Anterior cingulate cortex (tissue), 58 donors: ENCODE measurements at places on chromosomes 6 and 20.

GRCh38 chr20:63330940-63331339 lies 30.2 kb downstream of the CHRNA4 start:
- DNase-seq: no peak

GRCh38 chr20:14523090-14523489 lies 185.7 kb upstream of the FLRT3 start:
- no peak for DNase-seq

DNA sequence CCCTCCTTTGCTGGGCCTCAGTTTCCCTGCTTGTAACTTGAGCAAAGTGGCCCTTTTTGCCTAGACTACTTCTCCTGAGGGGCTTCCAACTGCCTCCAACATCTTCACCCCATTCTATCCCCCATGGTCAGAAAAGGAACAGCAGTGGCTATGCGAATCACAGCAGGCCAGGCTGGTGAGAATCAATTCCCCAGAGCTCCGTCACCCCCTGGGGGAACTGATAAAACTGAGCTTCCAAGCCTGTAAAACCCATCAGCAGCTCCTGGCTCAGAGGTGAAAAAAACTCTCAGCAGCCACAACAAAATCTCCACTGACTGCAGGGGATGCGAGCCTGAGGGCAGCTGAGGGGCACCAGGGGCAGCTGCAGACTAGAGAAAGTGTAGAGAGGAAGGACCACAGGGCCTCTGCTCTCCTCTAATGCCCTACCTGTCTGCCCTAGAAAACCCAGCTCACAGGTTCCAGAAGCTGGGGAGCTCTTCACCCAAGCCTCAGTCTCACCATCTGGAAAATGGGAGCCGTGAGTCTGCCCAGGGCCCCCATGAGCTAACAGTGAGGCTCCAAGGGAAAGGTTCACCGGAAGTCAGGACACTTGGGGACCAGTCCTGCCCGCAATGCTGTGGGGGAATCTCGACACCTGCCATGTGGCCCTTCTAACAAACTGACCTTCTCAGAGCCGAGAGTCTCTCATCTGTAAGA lies 120.6 kb downstream of the GRM4 start:
- no peak for DNase-seq

DNA sequence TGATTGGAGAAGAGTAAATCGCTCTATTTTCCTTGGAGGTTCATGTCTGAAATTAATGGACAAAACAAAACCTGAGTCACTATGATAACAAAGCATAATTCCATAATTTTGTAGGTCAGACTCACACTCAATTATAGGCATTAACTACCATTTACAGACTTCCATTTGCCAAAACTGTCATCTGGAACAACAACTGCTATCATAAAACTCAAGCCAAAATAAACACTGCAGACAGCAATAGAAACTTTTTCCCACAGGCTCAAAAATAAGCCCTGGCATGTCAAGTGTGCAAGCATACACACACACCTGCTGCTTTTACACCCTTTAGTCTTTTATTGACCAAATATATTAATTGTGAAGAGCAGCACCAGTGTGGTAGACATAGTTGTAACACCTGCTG lies 7.1 kb downstream of the MRPS10 start:
- no peak for DNase-seq

DNA sequence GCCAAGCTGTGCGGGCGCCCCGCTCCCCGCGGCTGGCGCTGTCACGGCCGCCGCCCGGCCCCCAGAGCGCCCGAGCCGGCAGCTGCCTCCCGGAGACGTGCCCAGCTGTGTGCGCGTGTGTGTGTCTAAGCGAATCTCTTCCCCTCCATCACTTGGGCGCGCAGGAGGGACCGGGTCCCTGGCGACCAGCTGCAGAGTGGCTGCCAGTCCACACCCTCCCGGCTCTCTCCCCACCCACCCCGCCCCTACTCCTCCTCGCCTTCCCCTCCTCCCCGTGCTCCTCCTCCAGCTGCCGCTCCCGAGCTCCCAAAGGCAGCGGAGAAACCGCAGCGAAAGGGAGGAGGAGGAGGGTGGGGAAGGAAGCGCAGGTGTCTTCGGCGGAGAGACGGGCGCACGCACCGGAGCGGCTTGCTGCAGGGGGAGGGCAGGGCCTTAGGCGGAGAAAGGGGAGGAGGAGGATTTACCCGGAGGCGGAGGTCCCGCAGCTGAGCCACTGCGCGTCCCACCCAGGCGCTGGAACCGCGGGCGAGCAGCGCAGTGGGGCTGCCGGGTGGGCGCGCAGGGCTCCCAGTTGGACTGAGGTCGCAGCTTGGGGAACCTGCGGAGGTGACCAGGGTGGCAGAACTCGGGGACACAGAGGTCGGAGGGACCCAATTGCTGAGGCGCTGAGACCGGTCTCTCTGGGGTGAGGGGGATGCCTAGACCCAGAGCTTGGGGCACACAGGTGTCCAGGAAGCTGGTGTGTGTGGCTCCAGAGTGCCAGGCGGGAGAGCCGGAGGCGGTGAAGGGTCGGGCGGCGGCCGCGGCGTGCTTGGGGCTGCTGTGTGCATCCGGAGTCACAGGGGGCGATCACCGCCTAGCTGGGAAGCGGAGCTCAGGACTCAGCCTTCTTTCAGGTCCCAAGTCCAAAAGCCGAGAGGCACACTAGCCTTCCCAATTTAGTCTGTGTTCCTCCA lies at the start of gene HS3ST5:
HS3ST5 (minus strand) TSS at position 198 of the 956 bp plus-strand sequence. CDS start 280,178 bp downstream, outside the sequence.
- peak; percentile 75 for DNase-seq
